Ascending aorta (tissue), 2 donors: ENCODE measurements at places on chromosomes 7 and 10.

DNA sequence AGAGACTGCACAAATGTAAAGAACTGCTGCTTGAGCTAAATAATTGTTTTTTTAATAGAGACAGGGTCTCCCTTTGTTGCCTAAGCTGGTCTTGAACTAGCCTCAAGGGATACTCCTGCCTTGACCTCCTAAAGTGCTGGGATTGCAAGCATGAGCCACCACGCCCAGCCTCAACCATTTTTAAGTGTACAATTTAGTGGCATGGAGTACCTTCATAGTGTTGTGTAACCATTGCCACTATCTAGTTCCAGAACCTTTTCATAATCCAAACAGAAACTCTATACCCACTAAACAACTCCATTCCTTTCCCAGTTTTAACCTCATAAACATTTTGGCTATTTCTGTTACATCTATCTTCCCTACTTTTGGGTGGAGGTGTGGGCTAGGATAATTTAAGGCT is 6.7 kb downstream of the EIF4H start:
- DNase-seq: no peak

- no peak for DNase-seq
Observed at GRCh38 chr10:105837951-105838350, 1196.9 kb downstream of the SORCS3 start.

DNA sequence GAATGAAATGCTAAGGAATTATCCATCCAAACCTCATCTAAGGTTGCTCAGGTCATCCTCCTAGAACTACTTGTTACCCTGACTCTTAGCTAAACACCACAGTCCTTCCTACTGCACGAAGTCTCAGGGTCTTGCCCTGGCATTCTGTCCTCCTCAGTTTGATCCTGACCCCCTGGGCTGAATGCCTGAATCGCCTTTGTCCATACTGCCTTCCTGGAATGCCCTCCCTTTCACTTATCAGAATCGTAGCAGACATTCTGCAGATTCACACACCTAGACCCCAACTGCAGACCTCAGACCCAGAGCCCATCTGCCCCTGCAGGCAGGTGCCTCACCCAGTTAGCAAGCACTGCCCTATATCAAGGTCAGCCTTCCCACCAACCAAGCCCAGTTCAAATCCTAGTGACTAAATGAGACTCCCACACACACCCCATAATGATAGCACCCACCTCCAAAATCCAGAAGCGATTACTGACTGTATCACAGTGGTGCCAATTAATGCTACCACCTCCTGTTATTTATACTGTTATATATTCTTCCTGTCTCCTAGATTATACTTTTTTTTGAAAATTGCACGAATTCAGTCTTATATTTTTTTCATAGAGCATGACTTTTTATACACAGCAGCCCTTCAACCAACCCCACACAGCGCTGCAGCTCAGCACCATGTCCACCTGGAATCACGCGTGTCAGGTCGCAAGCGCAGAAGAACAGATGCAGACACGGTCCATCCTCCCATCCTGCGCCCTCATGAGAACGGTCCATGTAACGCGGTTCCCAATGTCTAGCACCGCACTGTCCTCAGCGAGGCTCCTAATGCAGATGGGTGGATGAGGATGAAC is 3.7 kb downstream of the PARD3 start:
- DNase-seq: peak; percentile 30

- DNase-seq: no peak
Observed at GRCh38 chr10:4343873-4344272, 482.1 kb upstream of the AKR1E2 start.

DNA sequence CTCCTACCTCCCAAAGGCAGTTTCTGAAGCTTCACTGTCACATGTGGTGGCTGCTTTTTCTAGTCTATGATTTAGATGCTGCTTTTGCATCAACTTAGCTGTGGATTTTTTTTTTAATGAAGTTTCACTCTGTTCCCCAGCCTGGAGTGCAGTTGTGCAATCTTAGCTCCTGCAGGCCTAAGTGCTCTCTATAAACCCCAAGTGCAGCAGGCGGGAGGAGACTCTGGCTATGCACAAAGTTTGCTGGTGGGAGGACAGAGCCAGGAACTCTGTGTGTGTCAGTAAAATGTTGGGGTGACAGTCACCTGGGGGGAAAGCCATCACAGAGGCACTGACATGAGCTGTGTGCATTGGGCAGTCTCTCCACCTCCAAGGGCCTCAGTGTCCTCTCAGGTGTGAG is 138.8 kb upstream of the FAM20C start:
- DNase-seq: no peak

DNA sequence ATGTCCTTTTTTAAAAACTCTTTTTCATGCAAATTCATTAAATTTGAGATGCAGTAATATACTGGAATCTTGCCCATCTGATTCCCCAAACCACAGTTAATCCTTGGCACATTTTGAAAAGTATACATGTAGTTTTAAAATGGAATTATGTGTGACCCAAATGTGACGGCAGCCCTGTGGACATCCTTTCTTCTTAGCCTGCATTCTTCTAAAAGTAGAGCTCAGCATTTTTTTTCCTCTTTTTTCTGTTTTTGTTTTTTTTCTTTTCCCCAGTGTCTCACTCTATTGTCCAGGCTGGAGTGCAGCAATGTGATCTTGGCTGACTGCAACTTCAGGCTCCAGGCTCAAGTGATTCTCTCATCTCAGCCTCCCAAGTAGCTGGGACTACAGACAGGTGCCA is 338.9 kb downstream of the GALNT17 start:
- no peak for DNase-seq

- no peak for DNase-seq
Observed at GRCh38 chr10:15325243-15325943, 45.7 kb downstream of the FAM171A1 start.

GRCh38 chr7:26216049-26216448 is 14.5 kb downstream of the CBX3 start:
- DNase-seq: no peak

- DNase-seq: no peak
Observed at GRCh38 chr7:46321556-46322205, 400.6 kb upstream of the IGFBP3 start.

- DNase-seq: no peak
Observed at GRCh38 chr7:40027545-40027944, 77.5 kb downstream of the CDK13 start.
